ENCODE measurements at places on chromosomes 4 and X.

- DNase-seq, result no peak
These were observed 54.0 kb downstream of the MAML3 start for GRCh38 chr4:140099983-140100382.

DNA sequence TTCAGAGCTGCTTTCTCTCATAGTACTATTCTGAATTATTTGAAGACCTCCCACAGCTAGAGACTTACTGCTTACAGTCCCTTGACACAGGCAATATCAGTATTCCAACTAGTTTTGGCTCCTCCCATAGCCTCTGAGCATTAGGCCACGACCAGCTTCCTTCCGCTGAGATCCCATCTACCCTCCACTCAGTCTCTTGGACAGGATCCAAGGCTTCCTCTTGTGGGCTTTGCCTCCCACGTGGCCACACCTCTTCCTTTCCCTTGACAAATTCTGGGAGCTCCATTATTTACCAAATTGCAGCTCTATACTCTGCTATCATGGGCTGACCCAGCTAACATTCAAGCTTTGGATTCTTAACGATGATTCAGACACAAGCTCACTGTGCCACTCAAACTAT is 470.4 kb upstream of the GALNT7 start:
- DNase-seq, result no peak

DNA sequence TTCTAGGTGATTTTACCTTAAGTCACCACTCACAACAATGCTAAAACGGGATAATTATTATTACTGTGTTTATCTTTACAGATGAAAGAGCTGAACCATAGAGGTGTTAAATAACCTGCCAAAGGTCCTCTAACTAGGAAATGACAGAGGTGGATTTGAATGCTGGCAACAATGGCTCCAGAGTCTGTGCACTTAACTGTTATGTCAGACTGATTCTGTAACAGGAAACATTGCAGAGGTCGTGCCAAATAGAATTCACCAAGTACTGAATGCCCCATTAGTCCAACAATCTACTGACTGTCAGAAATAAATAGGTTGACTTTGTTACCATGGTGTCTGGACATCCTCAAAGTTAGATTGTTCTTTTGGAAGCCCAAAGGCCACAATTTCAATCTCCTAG is 20.9 kb upstream of the USP27X start:
- no peak for DNase-seq

DNA sequence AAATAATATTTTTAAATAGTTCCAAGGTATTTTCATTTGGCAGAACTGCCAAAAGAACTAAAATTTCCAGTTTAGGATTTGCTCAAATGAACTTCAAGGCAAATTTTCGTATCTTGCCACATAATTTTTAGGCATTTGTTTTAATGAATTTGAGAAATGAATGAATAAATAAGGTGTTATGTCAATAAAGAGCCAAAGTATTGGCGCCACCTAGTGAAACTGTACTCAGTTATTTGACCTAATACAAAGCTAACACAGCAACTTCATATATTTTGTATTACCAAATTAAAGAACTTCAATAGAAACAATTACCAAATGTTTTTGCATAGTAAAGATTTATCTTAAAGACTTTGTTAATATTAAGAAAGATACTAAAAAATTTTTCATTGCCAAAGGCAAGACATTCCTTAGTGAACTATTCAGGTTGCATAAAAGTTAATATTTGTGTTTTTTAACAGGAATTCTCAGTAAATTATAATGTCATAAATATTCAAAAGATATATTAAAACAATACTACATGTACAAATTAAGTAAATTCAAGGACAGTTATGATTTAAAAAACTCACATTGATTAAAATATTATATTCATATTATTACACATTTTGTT is 50.3 kb downstream of the STPG2 start:
- DNase-seq, result no peak

- no peak for DNase-seq
These were observed 559.6 kb downstream of the SPRY1 start for GRCh38 chr4:123956204-123956603.

- no peak for DNase-seq
These were observed 125.3 kb upstream of the PABPC4L start for GRCh38 chr4:134326866-134327265.

DNA sequence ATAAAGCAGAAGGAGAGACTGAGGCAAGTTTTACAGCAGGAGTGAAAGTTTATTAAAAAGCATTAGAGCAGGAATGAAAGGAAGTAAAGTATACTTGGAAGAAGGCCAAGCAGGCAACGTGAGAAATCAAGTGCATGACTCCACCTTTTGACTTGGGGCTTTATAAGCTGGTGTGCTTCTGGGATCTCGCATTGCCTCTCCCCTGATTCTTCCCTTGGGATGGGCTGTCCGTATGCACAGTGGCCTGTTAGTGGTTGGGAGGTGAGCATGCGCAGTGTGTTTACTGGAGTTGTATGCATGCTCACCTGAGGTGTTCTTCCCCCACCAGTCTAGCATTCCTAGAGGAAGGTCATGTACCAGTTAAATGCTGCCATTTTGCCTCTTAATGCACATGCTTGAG is 29.1 kb upstream of the C1QTNF7 start:
- no peak for DNase-seq

GRCh38 chr4:147638942-147639341 is 21.7 kb downstream of the TMEM184C start:
- DNase-seq, result no peak

DNA sequence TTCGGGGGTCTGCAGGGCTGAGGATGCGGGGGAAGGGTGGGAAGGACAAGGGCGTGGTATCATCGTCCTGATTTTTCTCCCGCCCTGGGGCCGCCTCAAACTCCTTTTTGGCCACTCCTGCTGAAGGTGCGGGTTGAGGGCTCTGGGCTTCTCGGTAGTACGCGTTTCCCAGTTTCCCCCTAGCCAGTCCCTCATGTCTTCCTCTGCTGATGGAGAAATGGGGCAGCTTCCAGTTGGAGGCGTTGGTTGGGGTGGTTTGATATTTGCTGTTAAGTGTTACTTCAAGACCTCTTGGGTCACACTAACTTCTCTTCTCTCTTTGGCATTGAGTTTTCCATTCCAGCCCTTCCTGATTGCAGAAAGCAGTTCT is 482 bp downstream of the GSTCD start:
- DNase-seq, result no peak

DNA sequence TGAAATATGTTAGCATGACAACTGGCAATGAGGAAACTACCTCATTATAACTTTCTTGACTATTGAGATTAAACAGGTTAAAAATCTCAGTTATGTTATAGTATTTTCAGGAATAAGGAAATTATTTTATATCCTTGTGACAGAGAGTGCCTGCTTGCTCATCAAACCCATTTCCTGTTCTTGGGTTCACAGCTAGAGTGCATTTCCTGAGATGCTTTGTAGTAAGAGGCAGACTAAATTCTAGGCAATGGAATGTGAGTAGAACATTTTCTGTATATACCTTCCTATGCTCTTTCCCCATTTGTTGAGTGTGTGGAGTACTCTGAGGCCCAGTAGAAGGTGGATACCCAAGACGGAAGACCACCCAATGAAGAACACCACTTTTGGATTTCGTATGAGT is 96.9 kb upstream of the CASK start:
- no peak for DNase-seq

DNA sequence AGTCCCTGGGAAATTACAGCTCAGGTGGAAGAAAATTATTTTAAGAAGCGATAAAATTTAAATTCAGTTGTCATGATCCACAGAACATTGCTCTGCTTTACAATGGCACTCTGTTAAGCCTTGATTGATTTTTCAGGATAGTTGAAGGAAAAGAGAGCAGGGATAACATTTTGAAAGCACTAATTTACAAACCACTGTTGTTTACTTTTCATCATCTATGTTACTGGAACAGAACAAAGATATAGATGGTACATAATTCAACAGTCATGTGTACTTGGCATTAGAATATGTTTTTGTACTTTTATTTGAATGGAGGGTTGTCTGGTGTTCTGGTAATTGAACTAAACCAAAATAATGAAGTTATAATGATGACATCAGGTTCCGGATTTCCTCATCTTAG is 2.6 kb upstream of the ODAM start:
- DNase-seq, result no peak

- DNase-seq, result no peak
These were observed 76.1 kb downstream of the AMMECR1 start for GRCh38 chrX:110241816-110242215.

GRCh38 chr4:176413171-176413570 is 93.4 kb downstream of the SPCS3 start:
- no peak for DNase-seq

- no peak for DNase-seq
These were observed 80.3 kb upstream of the NEIL3 start for GRCh38 chr4:177229331-177229730.

DNA sequence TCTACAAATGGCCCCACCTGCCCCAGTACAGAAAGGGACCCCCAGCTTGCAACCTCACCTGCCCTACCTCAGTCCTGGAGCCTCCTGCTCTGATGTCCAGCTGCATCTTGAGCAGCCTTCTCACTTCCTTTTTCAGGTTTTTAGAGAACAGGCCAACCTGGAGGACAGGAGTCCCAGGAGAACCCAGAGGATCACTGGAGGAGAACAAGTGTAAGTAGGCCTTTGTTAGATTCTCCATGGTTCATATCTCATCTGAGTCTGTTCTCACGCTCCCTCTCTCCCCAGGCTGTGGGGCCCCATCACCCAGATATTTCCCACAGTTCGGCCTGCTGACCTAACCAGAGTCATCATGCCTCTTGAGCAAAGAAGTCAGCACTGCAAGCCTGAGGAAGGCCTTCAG is 3.6 kb downstream of the MAGEA11 start:
- DNase-seq, result no peak

- DNase-seq, result no peak
These were observed 131.9 kb upstream of the MSX1 start for GRCh38 chr4:4727536-4727935.

- no peak for DNase-seq
These were observed 135.7 kb downstream of the QDPR start for GRCh38 chr4:17376205-17376604.

DNA sequence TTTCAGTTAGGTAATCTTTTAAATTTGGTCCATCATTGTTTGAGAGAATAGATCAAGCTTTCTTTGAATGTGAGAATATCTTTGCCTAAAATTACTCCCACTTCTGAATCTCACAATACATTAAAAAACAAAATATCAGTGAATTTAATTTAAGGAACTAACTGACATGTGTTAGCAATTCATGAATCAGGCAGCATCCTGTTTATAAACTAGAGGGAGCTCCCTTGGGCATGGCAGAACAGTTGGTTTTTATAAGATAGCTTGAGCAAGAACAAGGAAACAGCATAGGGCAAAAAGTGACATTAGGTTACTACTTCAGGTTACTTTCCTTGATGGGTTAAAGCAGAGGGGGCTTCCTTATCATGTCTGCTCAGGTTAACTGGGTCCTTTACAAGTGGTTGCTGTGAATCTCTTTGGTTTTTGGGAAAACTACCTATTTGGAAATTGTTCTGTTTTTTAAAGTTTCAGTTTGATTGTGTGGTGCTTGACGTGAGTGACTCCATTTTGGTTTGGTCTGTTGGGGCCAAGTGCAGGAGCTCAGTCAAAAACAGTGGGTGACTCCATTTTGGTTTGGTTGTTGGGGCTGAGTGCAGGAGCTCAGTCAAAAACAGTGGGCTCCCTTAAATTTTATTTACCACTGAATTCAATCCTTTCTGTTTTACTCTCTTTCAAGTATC is 68.0 kb downstream of the PPEF2 start:
- no peak for DNase-seq

GRCh38 chr4:1326751-1327525 is 20.1 kb upstream of the UVSSA start:
- no peak for DNase-seq

GRCh38 chr4:140189805-140190204 is 35.8 kb upstream of the MAML3 start:
- DNase-seq, result no peak

GRCh38 chrX:69616457-69617203 is 717 bp downstream of the EDA start:
- no peak for DNase-seq

DNA sequence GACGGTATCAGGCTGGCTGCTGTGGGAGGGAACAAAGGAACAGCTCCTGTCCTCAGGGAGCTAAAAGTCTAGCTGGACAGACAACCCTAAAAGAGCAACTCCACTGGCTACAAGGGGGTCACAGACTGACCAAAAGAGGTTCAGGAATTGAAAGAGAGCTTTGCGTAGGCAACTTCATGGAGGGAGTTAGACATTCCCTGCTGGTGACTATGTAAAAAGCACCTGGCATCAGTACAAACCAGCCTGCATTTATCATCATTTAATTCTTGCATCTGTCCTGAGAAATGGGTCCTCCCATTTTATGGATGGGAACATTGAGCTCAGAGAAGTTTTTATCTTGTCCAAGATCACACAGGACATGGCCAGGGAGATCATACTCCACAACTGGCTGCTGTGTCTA is 1.4 kb upstream of the LGI2 start:
- no peak for DNase-seq

DNA sequence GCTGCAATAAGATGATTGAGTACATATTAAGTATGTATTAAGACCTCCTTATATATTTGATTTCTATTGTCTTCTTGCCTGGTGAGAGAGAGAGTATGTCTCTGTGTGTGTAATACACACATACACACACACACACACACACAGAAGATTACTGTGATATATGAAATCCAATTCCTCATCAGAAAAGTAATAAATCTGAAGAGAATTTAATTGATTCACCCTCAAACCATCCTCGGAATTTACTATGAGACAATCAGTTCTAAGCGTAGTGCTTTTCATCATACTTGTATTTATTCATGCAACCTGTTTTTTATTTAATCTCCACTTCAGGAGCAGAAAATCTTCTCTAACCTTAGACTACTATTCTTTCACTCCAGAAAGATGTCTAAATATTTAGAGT is 62.3 kb upstream of the TLL1 start:
- no peak for DNase-seq

- no peak for DNase-seq
These were observed 1.9 kb downstream of the PCDH7 start for GRCh38 chr4:30722092-30722358.

- DNase-seq, result no peak
These were observed 346.4 kb downstream of the ZNF674 start for GRCh38 chrX:46198858-46199257.

DNA sequence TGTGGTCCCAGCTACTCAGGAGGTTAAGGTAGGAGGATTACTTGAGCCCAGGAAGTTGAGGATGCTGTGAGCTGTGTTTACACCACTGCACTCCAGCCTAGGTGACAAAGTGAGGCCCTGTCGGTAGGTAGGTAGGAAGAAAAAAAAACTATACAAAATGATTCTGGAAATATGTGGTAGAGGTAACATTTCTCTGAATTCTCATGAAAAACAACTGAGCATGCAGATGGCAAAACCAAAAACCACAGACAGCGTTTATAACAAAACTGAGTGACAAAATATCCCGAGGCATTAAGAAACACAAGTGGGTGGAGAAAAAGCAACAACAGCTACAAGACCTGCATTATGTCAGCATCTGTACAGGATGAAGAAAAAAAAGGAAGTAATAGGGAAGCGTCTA is 211.7 kb downstream of the DLG3 start:
- no peak for DNase-seq

DNA sequence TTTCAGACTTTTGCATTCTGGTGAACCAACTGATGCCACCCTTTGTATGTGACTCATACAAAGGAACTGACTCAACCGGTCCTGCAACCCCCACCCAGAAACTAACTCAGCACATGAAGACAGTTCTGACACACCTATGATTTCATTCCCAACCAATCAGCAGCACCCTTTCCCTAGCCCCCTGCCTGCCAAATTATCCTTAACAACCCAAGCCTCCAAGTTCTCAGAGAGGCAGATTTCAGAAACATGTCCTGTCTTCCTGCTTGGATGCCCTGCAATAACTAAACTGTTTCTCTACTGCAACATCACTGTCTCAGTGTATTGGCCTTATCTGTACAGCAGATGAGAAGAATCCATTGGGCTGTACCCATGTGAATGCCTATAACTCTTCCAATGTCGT is 284.7 kb downstream of the CAMK2D start:
- no peak for DNase-seq

- no peak for DNase-seq
These were observed 4.3 kb downstream of the SOWAHD start for GRCh38 chrX:119762718-119763117.
